Activated CD4-positive, alpha-beta T cell treated with anti-CD3 and anti-CD28 coated beads, Interleukin-2, amount 10 ng/mL, durations not matched to agents 24 days and 14 days (primary cell): ENCODE measurements at places on chromosomes 1 and 21. TPM values are rescaled to one million over a fixed set of nuclear protein-coding genes. Genes with fewer than 3 reads are reported as not detected.

Gene CR1
- not detected in 2 replicates for total RNA-seq

Gene RCC2
- 225 and 234 TPM in 2 replicates for total RNA-seq

Gene RNF186
- total RNA-seq: not detected in 2 replicates

Gene APCS
- total RNA-seq: not detected in 2 replicates

Gene CLIC6
- total RNA-seq: not detected in 2 replicates

Gene CDKN2C
- total RNA-seq: 12.8 and 13.7 TPM in 2 replicates

Gene DTL
- 90.4 and 99.5 TPM in 2 replicates for total RNA-seq

Gene KRTAP13-2
- total RNA-seq: not detected in 2 replicates

Gene OLFML3
- total RNA-seq: 0.09 TPM in 1 of 2 replicates, not detected in the other

Gene CBR3
- total RNA-seq: 17.2 and 19.8 TPM in 2 replicates

Gene TMPRSS2
- not detected in 2 replicates for total RNA-seq

Gene OR6K3
- not detected in 2 replicates for total RNA-seq

GRCh38 chr1:69711190-69711930 is 143.6 kb downstream of the LRRC7 start:
- no peaks in the 10 kb centered on the region for H3K36me3 ChIP-seq
- H3K4me3 ChIP-seq: no peak overlapping the region
- H3K4me1 ChIP-seq: no peaks in the 10 kb centered on the region
- no peak overlapping the region for H3K27ac ChIP-seq
- no peaks in the 10 kb centered on the region for H3K27me3 ChIP-seq

DNA sequence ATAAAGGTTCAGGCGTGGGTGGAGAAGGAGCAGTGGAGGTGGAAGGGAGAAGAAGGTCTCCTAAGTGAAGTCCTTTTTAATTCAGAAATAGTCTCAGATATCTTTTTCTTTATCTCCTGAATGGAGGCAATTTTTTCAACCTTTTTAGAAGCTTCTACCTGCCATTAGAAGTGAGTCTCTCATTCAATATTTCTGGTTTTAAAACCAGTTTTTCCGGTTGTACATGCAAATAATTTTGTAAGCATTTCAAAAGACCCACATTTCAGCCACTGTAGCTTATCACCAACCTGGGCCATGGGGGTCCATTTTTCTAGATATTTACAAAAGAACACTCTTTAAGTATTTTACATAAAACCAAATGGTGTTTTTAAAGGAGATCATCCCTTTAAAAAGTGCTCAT is 1280.2 kb downstream of the NCAM2 start:
- H3K27ac ChIP-seq: no peak overlapping the region
- no peak overlapping the region for H3K4me3 ChIP-seq
- H3K4me1 ChIP-seq: no peaks in the 10 kb centered on the region

DNA sequence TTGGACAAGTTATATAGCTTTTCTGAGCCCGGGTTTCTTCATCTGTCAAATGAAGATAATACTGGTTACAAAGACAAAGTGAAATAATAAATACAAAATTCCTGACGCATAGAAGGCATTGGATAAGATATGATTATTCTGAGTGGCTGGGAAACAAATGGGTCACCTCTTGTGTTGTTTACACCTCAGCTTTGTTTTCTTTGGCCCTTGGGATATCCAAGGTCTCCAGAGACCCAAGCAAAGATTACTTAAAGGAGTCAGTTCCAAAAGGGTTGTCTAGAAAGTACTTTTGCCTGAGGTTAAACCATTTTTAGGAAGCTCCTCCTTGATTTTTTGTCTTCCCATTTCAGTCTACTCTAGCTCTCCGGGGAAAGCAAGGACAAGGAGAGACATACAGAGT is 9.7 kb downstream of the KHDRBS1 start:
- H3K27me3 ChIP-seq: no peaks in the 10 kb centered on the region
- peaks cover 25% of the 10 kb centered on the region for H3K4me1 ChIP-seq
- no peak overlapping the region for H3K4me3 ChIP-seq
- DNase-seq: no peak
- peaks cover 33% of the 10 kb centered on the region for H3K36me3 ChIP-seq

- no peaks in the 10 kb centered on the region for H3K36me3 ChIP-seq
- H3K27me3 ChIP-seq: no peaks in the 10 kb centered on the region
- peak overlapping the region; percentile 88 for H3K27ac ChIP-seq
- peak; percentile 92 for DNase-seq
- H3K4me1 ChIP-seq: peaks cover 82% of the 10 kb centered on the region
These were observed 182.6 kb upstream of the EDN2 start for GRCh38 chr1:41666981-41667631.

- H3K36me3 ChIP-seq: no peaks in the 10 kb centered on the region
- no peaks in the 10 kb centered on the region for H3K27me3 ChIP-seq
- peak; percentile 54 for DNase-seq
- H3K4me1 ChIP-seq: peaks cover 2% of the 10 kb centered on the region
- H3K4me3 ChIP-seq: no peak overlapping the region
These were observed 100.7 kb downstream of the PATJ start for GRCh38 chr1:61842863-61843514.

DNA sequence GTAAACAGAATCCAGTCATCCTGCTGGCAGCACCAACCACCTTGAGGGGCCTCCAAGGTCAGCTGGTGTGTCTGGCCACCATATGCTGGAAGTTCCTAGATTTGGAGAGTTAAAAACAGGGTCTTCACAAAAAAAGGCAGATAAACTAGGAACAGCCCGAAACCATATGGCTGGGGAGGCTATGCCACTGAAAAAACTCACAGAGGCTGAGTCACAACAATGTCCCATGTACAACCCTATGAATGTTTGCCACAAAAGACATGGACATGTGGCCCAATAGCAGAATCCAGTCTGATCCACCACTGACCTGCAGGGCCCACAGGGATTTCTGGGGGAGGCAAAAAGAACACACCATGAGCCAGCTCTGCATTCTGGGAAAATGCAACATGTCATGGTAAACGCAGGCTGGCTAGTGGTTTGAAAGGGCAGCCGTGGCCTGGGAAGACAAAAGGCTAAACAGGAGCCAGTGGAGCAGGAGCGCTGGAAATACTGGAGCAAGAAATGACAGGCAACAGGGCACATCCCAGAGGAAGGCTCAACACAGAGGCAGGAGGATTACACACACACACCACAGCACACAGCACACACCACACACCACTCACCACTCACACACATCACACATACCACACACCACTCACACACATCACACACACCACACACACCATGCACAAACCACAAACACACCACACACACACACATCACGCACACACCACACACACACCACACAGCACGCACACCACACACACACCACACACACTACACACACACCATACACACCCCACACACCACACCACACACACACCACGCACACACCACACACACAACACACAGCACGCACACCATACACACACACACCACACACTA is 55.4 kb downstream of the HSF2BP start:
- no peaks in the 10 kb centered on the region for H3K36me3 ChIP-seq
- H3K4me3 ChIP-seq: no peak overlapping the region
- DNase-seq: no peak
- peaks cover 10% of the 10 kb centered on the region for H3K4me1 ChIP-seq
- no peak overlapping the region for H3K27ac ChIP-seq
- no peaks in the 10 kb centered on the region for H3K27me3 ChIP-seq

DNA sequence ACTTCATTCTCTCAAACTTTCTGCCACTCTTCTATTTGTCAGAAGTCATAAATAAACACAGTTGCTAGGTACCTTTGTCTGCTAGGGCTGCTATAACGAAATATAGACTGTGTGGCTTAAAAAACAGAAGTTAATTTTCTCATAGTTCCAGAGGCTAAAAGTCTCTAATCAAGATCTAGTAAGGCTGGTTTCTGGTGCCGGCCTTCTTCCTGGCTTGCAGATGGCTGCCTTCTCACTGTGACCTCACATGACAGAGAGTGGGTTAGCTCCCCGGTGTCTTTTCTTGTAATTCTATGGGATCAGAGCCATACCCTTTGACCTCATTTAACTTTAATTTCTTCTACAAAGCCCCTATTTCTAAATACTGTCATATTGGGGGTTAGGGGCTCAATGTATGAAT is 5.9 kb downstream of the PDC start:
- H3K4me1 ChIP-seq: no peaks in the 10 kb centered on the region
- peaks cover 2% of the 10 kb centered on the region for H3K27me3 ChIP-seq
- DNase-seq: no peak
- H3K4me3 ChIP-seq: no peak overlapping the region
- H3K27ac ChIP-seq: no peak overlapping the region

- H3K36me3 ChIP-seq: peaks cover 12% of the 10 kb centered on the region
- peaks cover 34% of the 10 kb centered on the region for H3K4me1 ChIP-seq
- H3K27ac ChIP-seq: no peak overlapping the region
- H3K4me3 ChIP-seq: no peak overlapping the region
- no peak for DNase-seq
- H3K27me3 ChIP-seq: no peaks in the 10 kb centered on the region
These were observed 20.0 kb upstream of the ALDH4A1 start for GRCh38 chr1:18922319-18922726.

- no peak overlapping the region for H3K4me3 ChIP-seq
- H3K4me1 ChIP-seq: peaks cover 3% of the 10 kb centered on the region
- no peaks in the 10 kb centered on the region for H3K27me3 ChIP-seq
- no peak for DNase-seq
- H3K36me3 ChIP-seq: no peaks in the 10 kb centered on the region
- no peak overlapping the region for H3K27ac ChIP-seq
These were observed 55.5 kb downstream of the TLR5 start for GRCh38 chr1:223087291-223088255.

GRCh38 chr1:109658533-109659042 is 2.7 kb downstream of the GSTM4 start:
- H3K27ac ChIP-seq: no peak overlapping the region
- no peak for DNase-seq
- H3K4me3 ChIP-seq: no peak overlapping the region
- peaks cover 7% of the 10 kb centered on the region for H3K36me3 ChIP-seq

DNA sequence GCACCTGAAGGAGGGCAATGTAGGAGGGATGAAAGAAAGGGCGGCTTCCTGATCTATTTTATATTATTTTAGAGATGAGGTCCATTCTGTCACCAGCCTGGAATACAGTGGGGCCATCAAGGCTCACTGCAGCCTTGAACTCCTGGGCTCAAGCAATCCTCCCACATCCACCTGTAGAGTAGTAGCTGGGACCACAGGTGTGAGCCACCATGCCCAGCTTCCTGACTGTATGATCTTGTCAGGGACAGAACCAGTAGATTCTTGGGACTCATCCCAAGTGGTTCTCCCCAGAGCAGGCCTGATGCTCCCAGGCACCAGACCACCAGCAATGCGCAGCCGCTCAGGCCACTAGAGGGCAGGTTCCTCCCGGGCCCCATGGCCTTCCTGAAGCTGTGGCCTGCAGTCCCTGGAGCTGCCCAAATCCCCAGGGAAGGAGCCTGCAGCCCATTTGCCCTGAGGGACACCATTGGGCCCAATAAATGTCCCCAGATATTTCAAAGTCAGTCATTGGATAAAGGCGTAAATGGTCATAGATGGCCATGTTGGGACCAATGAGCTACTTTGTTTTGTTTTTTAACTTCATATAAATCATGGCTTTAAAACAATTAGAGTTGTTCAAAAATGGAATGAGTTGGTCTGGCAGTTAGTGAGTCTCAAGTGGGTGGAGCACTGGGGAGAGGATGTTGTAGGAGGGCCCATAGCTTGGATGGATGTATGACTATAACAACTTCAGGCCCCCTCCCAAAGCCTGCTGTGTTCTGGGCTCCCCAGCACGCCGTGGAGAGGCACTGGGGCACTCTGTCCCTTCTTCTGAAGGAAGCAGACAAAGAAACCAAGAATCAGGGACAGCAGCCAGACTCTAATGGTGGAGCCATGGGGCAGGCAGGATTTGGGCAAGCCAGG is 44.7 kb upstream of the GOLT1A start:
- DNase-seq: peak; percentile 68
- H3K27ac ChIP-seq: no peak overlapping the region
- no peaks in the 10 kb centered on the region for H3K36me3 ChIP-seq
- no peak overlapping the region for H3K4me3 ChIP-seq
- no peaks in the 10 kb centered on the region for H3K27me3 ChIP-seq

DNA sequence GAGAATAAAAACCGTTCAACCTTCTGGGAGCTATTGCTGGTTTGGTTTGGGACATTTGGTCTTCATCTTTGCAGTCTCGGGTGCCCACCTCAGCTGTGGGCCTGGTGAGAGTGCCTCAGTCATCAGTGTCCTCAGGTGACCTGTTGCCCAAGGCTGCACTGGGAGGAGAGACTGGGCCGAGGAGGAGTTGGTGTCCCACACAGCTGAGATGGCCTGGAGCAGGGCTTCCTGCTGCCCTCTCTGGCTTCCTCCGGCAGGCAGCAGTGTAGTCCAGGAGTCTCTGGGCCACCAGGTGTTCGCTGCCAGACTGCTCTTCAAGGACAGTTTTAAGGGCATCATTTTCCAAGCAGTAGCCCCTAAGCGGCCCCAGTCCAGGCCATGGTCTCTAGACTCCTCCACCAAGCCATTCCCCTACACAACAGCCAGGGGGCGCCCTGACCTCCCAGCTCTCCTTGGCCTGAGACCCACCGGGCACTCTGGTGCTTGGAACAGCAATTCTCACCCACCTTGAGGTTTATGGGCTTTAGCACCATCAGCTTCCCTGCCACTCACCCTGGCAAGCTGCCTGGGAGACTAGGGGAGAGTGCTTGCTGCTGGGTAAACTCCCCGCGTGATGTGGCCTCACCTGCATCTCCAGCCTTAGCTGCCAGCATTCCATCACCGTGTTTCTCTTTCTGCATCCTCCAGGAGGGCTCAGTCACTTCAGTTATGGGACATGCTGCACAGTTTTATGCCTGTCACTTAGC is 9.1 kb upstream of the SYTL1 start:
- H3K4me3 ChIP-seq: no peak overlapping the region
- peaks cover 54% of the 10 kb centered on the region for H3K36me3 ChIP-seq
- peak overlapping the region; percentile 60 for H3K27ac ChIP-seq
- peaks cover 28% of the 10 kb centered on the region for H3K4me1 ChIP-seq
- no peaks in the 10 kb centered on the region for H3K27me3 ChIP-seq
- DNase-seq: peak; percentile 85

DNA sequence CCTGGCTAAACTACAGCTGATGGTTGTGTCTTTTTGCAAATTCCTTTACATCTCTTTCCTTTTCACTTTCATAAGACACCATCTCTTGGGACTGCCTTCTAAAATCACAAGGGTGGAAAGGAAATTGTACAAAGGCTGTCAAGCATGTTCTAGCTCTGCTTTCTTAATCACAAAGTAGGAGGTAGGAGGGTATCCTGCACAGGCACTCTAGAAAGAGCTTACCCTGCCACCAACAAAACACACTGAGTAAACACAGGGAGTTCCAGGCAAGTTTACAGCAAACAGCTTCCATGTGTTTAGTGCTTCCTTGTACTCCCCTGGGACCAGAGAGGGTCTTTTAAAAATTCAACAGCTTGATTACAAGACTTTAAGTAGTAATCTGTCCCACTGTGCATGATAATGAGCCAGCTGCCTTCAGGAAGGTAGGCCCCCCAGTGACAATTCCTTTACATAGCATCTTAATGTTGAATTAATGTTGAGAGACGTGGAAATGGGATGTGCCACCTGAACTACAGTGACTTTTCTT is 2.4 kb downstream of the PLPP3 start:
- peaks cover 46% of the 10 kb centered on the region for H3K27me3 ChIP-seq
- H3K27ac ChIP-seq: no peak overlapping the region
- peaks cover 3% of the 10 kb centered on the region for H3K4me1 ChIP-seq
- H3K36me3 ChIP-seq: no peaks in the 10 kb centered on the region
- H3K4me3 ChIP-seq: no peak overlapping the region
- no peak for DNase-seq

GRCh38 chr1:91805311-91805801 is 80.6 kb downstream of the TGFBR3 start:
- peak overlapping the region; percentile 4 for H3K27ac ChIP-seq
- peaks cover 49% of the 10 kb centered on the region for H3K4me1 ChIP-seq
- peaks cover 8% of the 10 kb centered on the region for H3K36me3 ChIP-seq
- H3K27me3 ChIP-seq: peaks cover 15% of the 10 kb centered on the region
- peak; percentile 70 for DNase-seq

GRCh38 chr1:89855413-89856123 is 34.7 kb downstream of the LRRC8D start:
- H3K4me3 ChIP-seq: no peak overlapping the region
- H3K4me1 ChIP-seq: peaks cover 5% of the 10 kb centered on the region
- DNase-seq: peak; percentile 73
- no peaks in the 10 kb centered on the region for H3K27me3 ChIP-seq
- peaks cover 18% of the 10 kb centered on the region for H3K36me3 ChIP-seq
